CD4-positive, alpha-beta T cell treated with Interleukin-4 for 1 hour (primary cell): ENCODE measurements at places on chromosomes 7 and 10.

GRCh38 chr7:1664711-1665548 lies 5.1 kb upstream of the ELFN1 start:
- DNase-seq, result peak; percentile 50

GRCh38 chr10:91162050-91162494 lies 58.4 kb upstream of the PCGF5 start:
- peak; percentile 12 for DNase-seq

DNA sequence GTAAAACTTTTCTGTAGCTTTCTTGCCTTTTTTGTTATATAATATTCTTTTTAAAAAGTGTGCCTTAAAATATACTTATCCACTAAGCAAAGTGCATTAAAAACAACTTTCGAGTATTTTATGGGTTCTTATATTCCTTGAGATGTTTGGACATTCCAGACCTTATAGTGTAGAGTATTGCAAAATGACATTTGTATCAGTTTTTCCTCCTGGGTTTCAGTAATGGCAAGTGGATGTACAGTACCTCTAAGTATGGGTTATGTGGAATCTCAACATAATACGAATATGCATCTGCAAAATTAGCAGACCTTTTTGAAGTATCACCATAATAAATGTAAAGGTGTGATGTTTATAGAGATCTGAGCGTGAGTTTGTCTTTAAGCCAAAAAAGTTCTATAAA lies 2.7 kb downstream of the CDK13 start:
- DNase-seq, result no peak

DNA sequence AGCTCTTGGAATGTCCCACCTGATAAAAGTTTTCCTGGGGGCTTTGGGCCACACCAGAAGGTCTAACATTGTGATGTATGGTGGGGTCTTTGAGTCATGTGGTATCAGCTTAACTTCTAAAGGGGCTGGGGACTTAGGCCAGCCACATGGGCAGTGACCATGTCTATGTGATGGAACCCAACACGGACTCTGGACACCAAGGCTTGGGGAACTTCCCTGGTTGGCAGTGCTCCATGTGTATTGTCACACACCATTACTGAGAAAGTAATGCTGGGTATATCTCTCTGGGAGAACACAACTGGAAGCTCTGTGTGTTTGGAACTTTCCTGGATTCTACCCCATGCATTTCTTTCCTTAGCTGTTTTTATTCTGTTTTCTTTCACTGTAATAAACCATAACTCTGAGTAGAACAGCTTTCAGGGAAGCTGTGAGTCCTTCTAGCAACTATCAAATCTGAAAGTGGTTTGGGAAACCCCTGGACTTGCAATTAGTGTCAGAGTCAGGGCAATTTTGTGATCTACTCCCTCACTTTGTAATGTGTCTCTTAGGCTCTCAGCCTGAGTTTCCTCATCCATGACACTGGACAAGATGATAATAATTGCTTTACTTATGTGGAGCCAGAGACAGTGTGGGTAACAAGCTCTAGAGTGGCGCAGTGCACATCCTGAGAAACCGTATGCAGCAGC lies 28.4 kb upstream of the AGK start:
- DNase-seq, result no peak

GRCh38 chr10:88081457-88082054 lies 218.1 kb downstream of the PTEN start:
- DNase-seq, result no peak

GRCh38 chr10:86267286-86268195 lies 99.1 kb downstream of the GRID1 start:
- no peak for DNase-seq

DNA sequence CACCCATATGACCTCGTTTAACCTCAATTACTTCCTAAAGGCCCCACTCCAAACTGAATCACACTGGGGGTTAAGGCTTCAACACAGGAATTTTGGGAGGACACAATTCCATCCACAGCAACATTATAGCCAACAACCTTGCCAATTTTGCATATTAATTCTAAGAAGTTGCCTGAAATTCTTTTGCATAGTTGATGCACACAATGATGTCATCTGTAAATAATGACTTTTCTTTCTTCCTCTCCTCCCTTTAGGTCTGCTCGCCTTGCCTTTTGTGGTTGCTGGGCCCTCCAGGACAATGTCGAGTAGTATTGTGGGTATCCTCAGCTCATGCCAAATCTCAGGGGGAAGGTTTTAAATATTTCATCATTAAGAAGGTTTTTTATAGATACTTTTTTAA lies 16.0 kb upstream of the CAMK2B start:
- no peak for DNase-seq
